Osteocyte (in vitro differentiated cells): ENCODE measurements at places on chromosomes 12 and 14.

DNA sequence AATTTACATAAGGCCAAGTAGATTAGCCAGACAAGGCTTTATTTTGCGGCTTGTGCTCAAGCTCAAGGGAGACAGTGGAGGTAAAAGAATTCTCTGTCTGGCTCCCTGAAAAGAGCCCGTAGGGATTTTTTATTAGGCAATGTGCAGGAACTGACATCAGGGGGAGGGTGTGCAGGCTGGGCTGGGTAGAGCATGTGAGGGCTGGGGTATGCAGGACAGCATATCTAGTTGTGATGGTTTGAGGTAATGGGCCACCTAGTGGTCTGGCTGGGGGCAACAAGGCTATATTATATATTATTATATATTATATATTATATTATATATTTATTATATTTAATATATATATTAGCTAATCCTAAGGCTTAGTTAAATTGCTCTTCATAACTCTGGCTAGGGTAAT, 102.1 kb downstream of the TMEM117 start:
- no peak for DNase-seq
- no peaks in the 10 kb centered on the region for H3K27me3 ChIP-seq
- peaks cover 8% of the 10 kb centered on the region for H3K4me1 ChIP-seq
- H3K27ac ChIP-seq: no peak overlapping the region

GRCh38 chr12:120557589-120557988, 23.4 kb downstream of the RNF10 start:
- no peak for DNase-seq
- H3K27ac ChIP-seq: no peak overlapping the region
- H3K4me1 ChIP-seq: no peaks in the 10 kb centered on the region
- H3K4me3 ChIP-seq: no peak overlapping the region

- H3K27ac ChIP-seq: peak overlapping the region; percentile 77
- H3K27me3 ChIP-seq: no peaks in the 10 kb centered on the region
- H3K4me3 ChIP-seq: peak overlapping the region; percentile 87
- peaks cover 64% of the 10 kb centered on the region for H3K4me1 ChIP-seq
- DNase-seq: no peak
- H3K36me3 ChIP-seq: no peaks in the 10 kb centered on the region
Observed at GRCh38 chr12:124565656-124566160, 1.7 kb downstream of the NCOR2 start.

- H3K36me3 ChIP-seq: no peaks in the 10 kb centered on the region
- peak overlapping the region; percentile 47 for H3K4me3 ChIP-seq
- no peaks in the 10 kb centered on the region for H3K27me3 ChIP-seq
- peaks cover 38% of the 10 kb centered on the region for H3K4me1 ChIP-seq
- peak overlapping the region; percentile 52 for H3K27ac ChIP-seq
- DNase-seq: no peak
Observed at GRCh38 chr14:24332268-24332993, 2.4 kb downstream of the ADCY4 start.

- H3K27ac ChIP-seq: no peak overlapping the region
- H3K4me1 ChIP-seq: peaks cover 2% of the 10 kb centered on the region
- H3K4me3 ChIP-seq: no peak overlapping the region
- DNase-seq: no peak
- H3K27me3 ChIP-seq: no peaks in the 10 kb centered on the region
Observed at GRCh38 chr14:91277546-91278382, 33.3 kb upstream of the GPR68 start.

GRCh38 chr12:104990950-104991349, 4.8 kb downstream of the NOPCHAP1 start:
- no peak for DNase-seq
- no peaks in the 10 kb centered on the region for H3K27me3 ChIP-seq
- peaks cover 35% of the 10 kb centered on the region for H3K36me3 ChIP-seq
- no peak overlapping the region for H3K27ac ChIP-seq
- H3K4me1 ChIP-seq: peaks cover 18% of the 10 kb centered on the region
- H3K4me3 ChIP-seq: no peak overlapping the region

- DNase-seq: no peak
- H3K4me1 ChIP-seq: peaks cover 8% of the 10 kb centered on the region
- H3K27me3 ChIP-seq: no peaks in the 10 kb centered on the region
- H3K36me3 ChIP-seq: no peaks in the 10 kb centered on the region
Observed at GRCh38 chr12:105922670-105923102, 216.1 kb downstream of the NUAK1 start.

DNA sequence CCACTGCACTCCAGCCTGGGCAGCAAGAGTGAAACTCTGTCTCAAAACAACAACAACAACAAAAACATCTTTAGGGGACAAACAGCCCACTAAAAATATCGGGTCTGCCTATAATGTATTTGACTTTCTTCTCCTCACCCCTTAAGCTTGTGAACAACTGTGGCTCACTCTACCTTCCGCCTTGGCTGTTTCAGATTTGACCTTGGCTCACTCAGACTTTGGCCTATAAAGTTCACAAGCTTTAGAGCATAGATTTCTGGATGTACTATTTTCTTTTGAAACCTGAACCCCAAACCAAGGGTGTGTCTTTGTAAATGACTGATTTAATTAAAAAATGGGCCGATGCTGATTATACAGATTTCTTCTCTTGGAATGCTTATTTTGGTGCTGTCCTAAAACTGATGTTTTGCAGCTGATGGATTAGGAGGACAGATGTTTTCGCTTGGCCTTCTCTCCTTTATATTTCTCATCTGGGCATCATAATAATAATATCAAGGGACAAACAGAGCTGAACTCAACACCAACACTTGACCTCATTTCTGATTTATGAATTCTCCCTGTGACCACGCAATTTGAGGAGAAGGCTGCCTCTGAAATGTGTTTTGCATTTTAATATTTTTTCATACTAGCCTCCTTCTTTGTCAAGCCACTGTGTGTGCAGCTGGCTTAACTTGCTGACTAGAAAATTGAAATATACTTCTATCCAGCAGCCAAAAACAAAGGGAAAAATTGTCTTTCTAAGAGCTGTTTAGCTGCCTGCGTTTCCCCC, 40.2 kb upstream of the RASSF3 start:
- H3K4me1 ChIP-seq: peaks cover 37% of the 10 kb centered on the region
- DNase-seq: no peak
- H3K27me3 ChIP-seq: no peaks in the 10 kb centered on the region
